ENCODE measurements at places on chromosomes 4 and X.
A peak's percentile ranks its signal among the peaks of the same experiment; 100 is the strongest.

DNA sequence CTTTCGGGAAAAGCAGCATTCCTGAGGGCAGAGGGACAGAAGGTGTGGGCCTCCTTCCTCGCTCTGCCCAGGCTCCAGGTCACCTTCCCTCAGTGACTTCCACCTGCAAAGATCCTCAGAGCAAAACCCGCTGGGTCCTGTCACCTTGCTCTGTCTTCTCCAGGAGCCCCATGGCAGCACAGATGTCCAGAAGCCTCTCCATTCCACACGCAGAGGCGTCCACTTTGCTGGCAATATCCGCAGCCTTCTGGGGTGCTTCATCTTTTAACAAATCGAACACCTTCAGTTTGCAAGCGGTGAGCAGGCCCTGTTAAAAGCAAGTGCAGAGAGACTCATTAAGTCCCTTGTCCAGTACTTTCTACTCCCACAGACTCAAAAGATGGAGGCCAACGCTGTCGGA lies 27.3 kb downstream of the ASMTL start:
- DNase-seq = no peak

GRCh38 chr4:128848461-128848860 lies 39.0 kb downstream of the JADE1 start:
- no peak for DNase-seq

GRCh38 chrX:10166731-10167151 lies 10.0 kb downstream of the CLCN4 start:
- no peak for DNase-seq

GRCh38 chr4:55008166-55009056 lies 117.0 kb downstream of the KDR start:
- peak; percentile 69 for DNase-seq

DNA sequence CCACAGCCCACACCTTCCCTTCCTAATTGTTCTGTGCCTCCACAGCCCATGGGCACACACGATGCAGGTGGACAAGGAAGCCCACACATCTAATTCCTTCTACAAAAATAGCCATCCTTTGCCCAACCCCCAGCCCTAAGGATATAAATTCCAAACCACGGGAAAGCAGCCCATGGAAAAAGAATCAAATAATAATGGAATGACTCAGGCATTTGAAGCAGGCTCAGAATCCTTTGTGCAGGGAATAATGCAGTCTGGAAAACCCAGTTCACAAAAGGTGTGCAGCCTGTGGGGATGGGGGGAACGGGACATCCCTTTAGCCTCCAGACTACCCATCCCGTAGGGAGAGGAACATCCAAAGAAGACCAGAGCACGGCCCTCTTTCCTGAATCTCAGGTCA lies 342.3 kb upstream of the GALNT7 start:
- no peak for DNase-seq

- no peak for DNase-seq
These were observed 8.1 kb downstream of the LAMTOR3 start for GRCh38 chr4:99886146-99886545.

DNA sequence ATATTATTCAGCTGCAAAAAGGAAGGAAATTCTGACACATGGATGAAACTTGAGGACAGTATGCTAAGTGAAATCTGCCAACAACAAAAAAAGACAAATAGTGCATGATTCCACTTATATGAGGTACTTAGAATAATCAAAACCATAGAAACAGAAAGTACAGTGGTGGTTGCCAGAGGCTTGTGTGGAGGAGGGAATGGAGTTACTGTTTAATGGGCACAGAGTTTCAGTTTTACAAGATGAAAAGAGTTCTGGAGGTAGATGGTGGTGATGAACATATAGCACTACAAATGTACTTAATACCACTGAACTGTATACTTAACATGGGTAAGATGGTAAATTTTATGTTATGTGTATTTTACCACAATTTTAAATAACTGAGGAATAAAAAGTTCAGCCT lies 212.0 kb upstream of the KLF3 start:
- DNase-seq = no peak

GRCh38 chr4:122010610-122011009 lies 58.8 kb upstream of the TRPC3 start:
- no peak for DNase-seq

GRCh38 chr4:147479786-147480185 lies 1.1 kb upstream of the EDNRA start:
- no peak for DNase-seq

- no peak for DNase-seq
These were observed 16.6 kb downstream of the TMEM255A start for GRCh38 chrX:120294651-120295050.

DNA sequence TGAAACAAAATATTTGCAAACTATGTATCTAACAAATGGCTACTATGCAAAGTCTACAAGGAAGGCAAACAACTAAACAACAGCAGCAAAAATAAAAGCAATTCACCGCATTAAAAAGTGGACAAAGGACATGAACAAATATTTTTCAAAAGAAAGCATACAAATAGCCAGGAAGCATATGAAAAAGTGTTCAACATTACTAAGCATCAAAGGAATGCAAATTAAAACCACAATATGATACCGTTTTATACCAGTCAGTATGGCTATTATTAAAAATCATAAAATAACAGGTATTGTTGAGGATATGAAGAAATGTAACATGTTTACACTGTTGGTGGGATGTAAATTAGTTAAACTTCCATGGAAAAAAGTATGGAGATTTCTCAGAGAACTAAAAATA lies 1106.7 kb downstream of the PDHA2 start:
- no peak for DNase-seq

Measured in H1 (cell line).